Omental fat pad (tissue), 4 donors: ENCODE measurements at places on chromosomes 2 and 18. TPM values are rescaled to one million over a fixed set of nuclear protein-coding genes. Genes with fewer than 3 reads are reported as not detected.

PXDN gene
- 135 TPM for total RNA-seq

IL36G gene
- not detected for total RNA-seq

TRIM54 gene
- total RNA-seq, result not detected

KLHL14 gene
- total RNA-seq, result 0.24 TPM

AKAIN1 gene
- not detected for total RNA-seq

BMP10 gene
- not detected for total RNA-seq

GPAT2 gene
- 15.8 TPM for total RNA-seq

RSAD2 gene
- 3.5 TPM for total RNA-seq

ZNF804A gene
- 0.60 TPM for total RNA-seq

CIDEA gene
- total RNA-seq, result 500 TPM

TUBA3E gene
- not detected for total RNA-seq

IKZF2 gene
- total RNA-seq, result 13.2 TPM

OSR1 gene
- total RNA-seq, result 148 TPM

TMEM169 gene
- 0.36 TPM for total RNA-seq

SIX3 gene
- not detected for total RNA-seq

DAW1 gene
- not detected for total RNA-seq

RAB6C gene
- 0.19 TPM for total RNA-seq

ITPRIPL1 gene
- 6.5 TPM for total RNA-seq

MDH1B gene
- total RNA-seq, result not detected

SOWAHC gene
- 9.6 TPM for total RNA-seq

TTC32 gene
- total RNA-seq, result 7.1 TPM

RNF144A gene
- 13.7 TPM for total RNA-seq

CD207 gene
- 0.28 TPM for total RNA-seq

MARCO gene
- total RNA-seq, result 29.0 TPM

ANO7 gene
- 0.60 TPM for total RNA-seq

C1GALT1C1L gene
- not detected for total RNA-seq

GALR1 gene
- total RNA-seq, result 0.09 TPM

IFIH1 gene
- 12.6 TPM for total RNA-seq

C2orf66 gene
- total RNA-seq, result 0.38 TPM

EMILIN1 gene
- 37.4 TPM for total RNA-seq

TPO gene
- 3.0 TPM for total RNA-seq

PDE11A gene
- total RNA-seq, result not detected

POTEJ gene
- 0.28 TPM for total RNA-seq

CHMP1B gene
- total RNA-seq, result 44.1 TPM

CCDC121 gene
- total RNA-seq, result 8.0 TPM

NEUROD1 gene
- total RNA-seq, result not detected

B3GNT7 gene
- 4.9 TPM for total RNA-seq

ESPNL gene
- total RNA-seq, result 0.19 TPM

MPP4 gene
- not detected for total RNA-seq

RAX gene
- total RNA-seq, result not detected

PCGF1 gene
- total RNA-seq, result 16.9 TPM

PSMA8 gene
- not detected for total RNA-seq

DPYSL5 gene
- not detected for total RNA-seq

MAP3K19 gene
- not detected for total RNA-seq

MRPS9 gene
- total RNA-seq, result 10.4 TPM

DSC2 gene
- 12.6 TPM for total RNA-seq

GAREM2 gene
- 3.3 TPM for total RNA-seq

KIF5C gene
- total RNA-seq, result 0.88 TPM

ALLC gene
- total RNA-seq, result not detected
